Activated T-helper 1 cell treated with anti-CD3 and anti-CD28 coated beads, Interleukin-12 subunit alpha, Interleukin-12 subunit beta, Interleukin-2, Interleukin-4 antibody, amounts not matched to agents 30 ng/mL and 10 ng/mL and 1 ng/mL, durations not matched to agents 14 hours and 24 hours and 36 hours (primary cell): ENCODE measurements at places on chromosomes 6 and 20. TPM values are rescaled to one million over a fixed set of nuclear protein-coding genes. Genes with fewer than 3 reads are reported as not detected.

DNA sequence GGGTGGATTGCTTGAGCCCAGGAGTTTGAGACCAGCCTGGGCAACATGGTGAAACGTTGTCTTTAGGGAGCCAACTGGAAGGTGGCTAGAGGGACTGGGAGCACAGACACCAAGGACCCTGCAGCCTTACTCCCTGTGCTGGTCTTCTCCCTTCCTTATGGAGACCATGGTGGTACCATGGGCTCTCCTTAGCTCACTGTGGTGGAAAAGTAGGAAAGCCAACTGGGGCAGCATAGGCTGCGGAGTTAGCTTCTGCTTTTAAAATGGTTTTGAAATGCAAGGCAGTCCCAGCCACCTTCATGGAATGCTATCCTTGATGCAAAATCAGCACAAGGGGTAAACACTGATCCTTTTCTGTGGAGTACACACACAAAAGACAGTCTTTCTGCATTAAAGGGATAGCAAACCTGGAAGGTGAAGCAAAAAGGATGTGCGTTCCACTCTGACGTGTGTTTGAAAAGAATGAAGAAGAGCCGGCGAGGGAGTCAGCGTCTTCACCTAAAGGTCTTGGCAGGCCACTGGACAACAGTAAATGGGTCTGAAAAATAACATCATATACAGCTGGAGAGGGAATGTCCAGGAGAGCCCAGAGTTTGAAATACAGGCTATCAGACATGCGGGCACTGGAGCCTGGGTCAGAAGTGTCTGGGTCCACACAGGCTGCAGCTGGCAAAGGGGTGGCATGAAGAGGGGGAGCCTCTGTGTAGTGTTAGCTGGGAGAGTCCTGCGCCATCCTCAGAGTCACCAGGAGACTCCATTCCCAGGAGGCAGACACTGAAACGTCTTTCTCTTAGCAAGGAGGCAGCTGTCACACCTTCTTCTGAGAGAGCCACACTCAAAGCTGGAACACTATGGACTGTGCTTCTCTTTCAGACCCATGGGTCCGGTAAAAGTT is 58.5 kb downstream of the GPR6 start:
- DNase-seq: no peak

DNA sequence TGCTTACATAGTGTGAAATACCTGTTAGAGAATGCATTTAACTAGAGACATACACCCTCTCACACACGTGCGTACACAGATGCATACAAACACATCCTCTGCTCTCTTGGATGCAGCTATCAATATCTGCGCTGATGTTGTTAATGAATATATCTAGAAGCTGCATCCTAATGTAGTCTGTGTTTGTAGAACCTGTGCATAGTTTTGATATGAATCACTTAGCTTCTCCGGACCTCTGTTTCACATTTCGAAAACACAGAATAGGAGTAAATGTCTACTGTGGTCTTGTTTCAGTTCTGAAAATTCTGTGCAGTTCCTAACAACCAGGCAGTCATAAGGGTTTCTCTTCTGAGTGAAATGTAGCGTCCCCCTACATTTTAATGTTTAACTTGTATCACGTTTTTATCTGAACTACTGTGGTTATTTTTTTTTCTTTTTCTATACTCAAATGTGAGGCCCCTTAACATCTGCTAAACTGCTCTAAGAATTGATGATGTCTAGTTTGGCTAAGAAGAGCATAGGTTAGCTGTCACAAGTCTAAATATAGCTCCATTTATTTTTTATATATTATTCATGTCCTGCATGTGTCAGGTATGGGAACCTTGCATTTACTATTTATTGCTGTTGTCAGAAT is 254.5 kb downstream of the TMEM242 start:
- DNase-seq: no peak

Gene IRF4
- 911 and 929 TPM in 2 replicates for total RNA-seq

Gene ULBP3
- 0.56 TPM in 1 of 2 replicates, not detected in the other for total RNA-seq

Gene WFDC12
- total RNA-seq: not detected in 2 replicates
